EH (cell line): ENCODE measurements at places on chromosomes 16 and 17.
A peak's percentile ranks its signal among the peaks of the same experiment; 100 is the strongest.

DNA sequence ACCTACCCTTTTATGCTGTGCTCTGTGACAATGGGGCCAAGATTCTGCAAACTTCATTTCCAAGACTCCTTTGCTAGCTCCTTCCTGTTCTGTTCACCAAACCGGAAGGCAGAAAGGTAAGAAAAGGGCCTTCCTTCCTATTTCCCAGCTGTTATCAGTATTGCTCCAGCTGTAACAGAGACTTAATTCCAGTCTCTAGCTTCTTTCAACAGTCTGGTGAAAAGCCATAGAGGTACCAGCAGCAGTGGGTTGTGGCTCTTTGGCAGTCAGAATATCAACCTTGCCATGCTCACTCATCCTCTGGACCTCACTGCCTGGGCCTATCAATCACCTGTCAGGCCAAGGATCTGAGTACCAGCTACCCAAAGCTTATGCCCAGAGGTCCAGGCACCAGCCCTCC is 89.4 kb upstream of the C17orf78 start:
- no peak for DNase-seq

DNA sequence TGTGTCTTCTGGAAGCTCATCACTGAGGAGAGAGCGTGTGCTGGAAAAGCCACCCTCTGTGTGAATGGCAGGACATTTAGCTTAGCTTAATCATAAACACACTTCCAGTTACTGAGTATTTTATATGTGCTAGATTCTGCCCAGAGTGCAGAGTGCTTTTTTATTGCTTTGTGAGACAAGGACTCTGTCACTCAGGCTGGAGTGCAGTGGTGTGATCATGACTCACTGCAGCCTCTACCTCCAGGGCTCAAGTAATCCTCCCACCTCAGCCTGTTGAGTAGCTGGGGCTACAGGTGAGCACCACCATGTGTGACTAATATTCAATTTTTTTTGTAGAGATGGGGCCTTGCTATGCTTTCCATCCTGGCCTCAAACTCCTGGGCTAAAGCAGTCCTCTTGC is 61.4 kb upstream of the IRX3 start:
- DNase-seq: peak; percentile 52

DNA sequence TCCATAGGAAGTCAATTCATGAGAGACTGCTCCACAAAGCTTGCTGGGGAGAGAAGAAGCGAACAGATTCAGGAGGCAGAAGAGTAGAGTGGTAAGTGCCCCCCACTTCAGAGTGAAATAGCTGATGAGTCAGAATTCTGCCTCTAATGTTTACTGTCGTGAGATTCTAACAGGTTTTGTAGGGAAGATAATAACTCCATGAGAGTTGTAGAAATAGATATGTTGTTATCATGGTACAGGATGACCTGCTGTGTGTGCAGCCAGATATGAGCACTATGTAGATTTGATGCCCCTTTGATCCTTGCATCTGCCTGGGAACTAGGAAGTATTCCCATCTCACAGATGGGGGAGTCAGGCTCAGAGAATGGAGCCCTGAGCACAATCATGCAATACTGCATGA is 502.4 kb upstream of the CDH11 start:
- no peak for DNase-seq

DNA sequence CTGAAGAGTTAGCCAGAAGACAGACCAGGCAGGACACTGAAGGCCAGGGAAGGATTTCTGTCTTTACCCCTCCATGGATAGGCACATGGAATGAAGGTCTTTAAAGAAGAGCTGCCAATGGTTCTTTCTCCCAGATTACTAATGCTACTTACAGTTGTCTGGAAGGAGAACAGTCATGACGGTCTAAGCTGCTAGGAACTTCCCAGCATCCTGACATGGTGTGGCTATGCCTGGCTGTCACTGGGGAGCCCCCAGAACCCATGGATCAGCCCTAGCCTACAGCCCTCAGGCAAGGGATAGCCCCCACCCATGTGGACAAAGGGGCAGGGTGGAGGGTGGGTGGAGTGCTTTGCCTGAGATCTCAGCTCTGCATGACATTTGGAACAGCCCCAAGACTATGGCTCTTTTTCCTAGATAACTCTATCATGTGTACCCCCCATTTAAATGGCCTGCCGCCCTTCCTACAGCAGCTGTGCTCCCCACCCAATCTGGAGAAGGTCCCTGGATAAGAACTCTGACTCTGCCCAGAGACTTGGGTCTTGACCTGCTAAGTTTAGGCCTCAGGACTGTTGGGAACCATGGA is 9.2 kb upstream of the KAT7 start:
- DNase-seq: no peak

GRCh38 chr17:32896647-32897258 is 19.8 kb upstream of the MYO1D start:
- no peak for DNase-seq

DNA sequence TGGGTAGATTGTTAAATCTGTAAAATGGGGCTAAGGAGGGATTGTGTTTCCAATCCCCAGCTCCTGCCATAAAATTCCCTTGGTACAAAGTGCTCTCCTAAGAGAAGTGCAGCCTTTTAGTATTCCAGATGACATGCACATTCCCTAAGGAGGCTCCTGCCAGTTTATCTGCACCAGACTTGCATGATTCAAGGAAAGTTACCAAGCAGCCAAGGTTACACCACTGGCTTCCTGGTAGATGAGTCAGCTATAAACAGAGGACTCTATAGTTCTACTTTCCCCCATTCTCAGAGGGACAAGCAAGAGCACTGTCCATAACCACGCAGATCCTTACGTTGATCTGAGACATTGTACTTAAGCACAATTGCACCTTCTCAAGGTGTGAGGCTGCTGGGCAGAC is 1.9 kb downstream of the CALB2 start:
- peak; percentile 91 for DNase-seq

- DNase-seq: peak; percentile 67
Observed at GRCh38 chr17:43905985-43906852, 1.1 kb downstream of the MPP2 start.

- DNase-seq: no peak
Observed at GRCh38 chr16:87235810-87236515, 81.2 kb downstream of the C16orf95 start.
